ENCODE measurements at places on chromosomes 11 and 22.

- no peak for DNase-seq
Observed at GRCh38 chr11:120882175-120882574, 141.7 kb upstream of the TBCEL start.

GRCh38 chr11:78798663-78799062 is 224.0 kb upstream of the NARS2 start:
- no peak for DNase-seq

DNA sequence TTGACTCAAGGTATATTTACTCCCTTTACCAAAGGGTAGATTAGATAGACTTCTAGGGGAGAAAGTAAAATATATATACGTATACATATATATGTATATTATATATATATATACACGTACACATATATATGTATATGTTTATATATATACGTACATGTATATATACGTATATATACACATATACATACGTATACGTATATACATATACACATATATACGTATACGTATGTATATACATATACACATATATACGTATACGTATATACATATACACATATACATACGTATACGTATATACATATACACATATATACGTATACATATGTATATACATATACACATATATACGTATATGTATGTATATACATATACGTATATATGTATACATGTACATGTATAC is 430.5 kb upstream of the ANO3 start:
- DNase-seq = no peak

- DNase-seq = no peak
Observed at GRCh38 chr22:19844377-19845053, 10.2 kb downstream of the GNB1L start.

DNA sequence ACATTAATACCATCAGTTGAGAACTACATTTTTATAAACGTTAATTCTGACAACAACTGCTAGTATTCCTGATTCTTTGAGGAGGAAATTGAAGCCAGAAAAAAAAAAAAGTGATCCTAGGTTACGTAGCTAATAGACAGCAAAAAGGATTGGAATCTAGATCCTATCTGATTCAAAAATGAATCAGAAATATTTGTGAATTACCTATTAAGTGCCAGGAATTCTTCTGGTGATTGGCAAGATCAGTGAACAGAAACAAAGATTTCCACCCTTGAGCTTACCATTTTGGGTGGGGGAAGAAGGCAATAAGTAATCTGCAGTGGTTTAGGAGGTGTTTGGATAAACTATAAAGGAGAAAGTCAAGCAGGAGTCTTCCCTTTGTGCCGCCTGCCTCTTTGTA is 63.9 kb upstream of the LARGE1 start:
- DNase-seq = no peak

DNA sequence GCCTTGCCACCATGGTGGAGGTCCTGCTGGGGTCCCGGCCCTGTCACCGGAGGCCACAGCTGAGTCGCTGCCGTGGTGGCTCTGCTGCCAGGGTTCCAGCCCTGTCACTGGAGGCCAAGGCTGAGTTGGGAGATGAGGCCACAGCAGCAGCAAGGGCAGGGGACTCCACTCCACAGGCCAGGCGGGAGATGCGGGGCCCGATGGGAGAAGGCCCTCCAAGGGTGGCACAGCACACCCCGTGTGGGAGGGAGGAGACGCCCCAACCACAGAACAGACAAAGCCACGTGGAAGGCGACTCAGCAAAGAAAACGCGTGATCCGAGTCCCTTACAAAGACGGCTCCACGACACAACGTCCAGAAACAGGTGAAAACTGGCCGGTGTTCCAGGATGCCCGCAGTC is 159.3 kb downstream of the BRD1 start:
- no peak for DNase-seq

DNA sequence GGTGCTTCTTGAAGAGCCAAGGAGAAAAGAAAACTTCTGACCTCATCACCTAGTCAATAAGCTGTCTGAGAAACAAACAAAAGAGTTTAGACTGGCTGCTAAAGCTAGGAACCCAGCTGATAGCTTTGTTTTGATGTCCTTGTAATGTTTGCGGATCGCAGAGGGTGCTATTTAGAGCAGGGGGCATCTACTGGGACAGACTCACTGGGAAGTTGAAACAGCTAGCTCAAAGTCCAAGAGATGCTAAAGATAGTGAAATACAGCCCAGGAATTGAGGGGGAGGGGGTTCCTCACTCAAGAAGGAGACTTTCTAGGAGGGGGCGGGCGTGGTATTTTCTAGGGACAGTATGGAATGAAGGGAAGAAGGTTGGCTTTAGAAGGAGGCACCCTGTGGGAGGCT is 18.9 kb downstream of the ZBTB16 start:
- DNase-seq = no peak

DNA sequence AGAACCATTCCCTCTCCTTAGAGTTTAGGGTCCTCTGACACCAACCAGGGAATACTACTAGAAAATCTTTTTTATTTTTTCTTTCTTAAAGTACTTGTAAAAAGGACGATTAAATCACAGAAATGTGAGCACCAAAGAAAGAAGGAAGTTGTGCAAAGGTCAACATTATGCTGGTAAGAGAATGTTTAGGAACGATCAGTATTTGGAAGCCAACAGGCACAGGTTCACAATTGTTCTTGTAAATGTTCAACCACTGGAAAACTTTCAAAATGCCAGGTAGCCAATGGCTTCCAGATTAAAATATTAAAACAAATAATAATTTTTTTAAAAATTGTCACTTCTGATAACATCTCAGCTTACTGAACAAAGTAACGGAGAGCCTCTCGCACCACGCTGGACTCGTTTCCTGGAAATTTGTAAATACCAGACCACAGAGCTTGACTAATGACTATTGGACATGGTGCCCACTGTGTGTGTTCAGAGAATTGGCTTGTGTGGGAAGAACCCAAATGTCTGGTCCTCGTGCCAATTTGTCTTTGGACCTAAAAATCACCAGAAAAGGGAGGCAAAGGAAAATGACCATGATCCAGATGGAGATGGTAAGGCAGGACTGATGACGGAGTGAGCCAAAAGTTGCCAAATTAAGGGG is 20.8 kb downstream of the COMMD9 start:
- no peak for DNase-seq

DNA sequence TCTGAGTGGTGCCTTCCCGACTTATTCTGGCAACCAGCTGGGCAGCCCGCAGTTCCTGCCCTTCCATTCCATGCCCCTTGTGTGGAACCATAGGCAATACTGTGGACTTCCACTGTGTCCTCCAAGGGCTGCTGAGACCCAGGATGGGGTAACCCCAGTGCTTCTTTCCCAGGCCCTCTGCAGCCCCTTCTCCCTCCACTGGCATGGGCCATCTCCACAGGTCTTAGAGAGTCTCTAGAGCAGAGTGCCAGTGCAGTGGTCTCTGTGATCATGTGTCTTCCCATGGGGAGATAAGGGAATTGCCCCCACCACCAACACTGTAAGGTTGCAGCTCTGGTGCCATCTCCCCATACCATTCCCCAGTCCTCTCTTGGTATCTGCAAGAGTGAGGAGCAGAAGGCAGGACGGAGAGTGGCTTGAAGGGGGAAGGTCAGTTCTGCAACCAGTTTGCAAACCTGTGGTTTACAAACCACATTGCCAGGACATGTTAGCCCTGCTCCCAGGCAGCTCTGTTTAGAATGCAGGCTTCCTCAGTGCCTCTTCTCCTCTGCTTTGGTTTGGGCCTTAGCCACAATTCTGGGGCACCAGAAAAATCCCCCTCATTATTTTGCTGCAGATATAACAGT is 20.9 kb upstream of the DRD2 start:
- no peak for DNase-seq

- DNase-seq = no peak
Observed at GRCh38 chr11:76083563-76084451, 122.5 kb downstream of the WNT11 start.

Measured in stimulated activated effector memory CD8-positive, alpha-beta T cell treated with anti-CD3 and anti-CD28 coated beads, Interleukin-12 subunit alpha, Interleukin-12 subunit beta, amount 100 ng/mL, for 72 hours (primary cell).